Stimulated activated CD8-positive, alpha-beta memory T cell treated with anti-CD3 and anti-CD28 coated beads, Interleukin-4, amount 100 ng/mL, for 4 hours (primary cell): ENCODE measurements at places on chromosomes 5 and 9.

DNA sequence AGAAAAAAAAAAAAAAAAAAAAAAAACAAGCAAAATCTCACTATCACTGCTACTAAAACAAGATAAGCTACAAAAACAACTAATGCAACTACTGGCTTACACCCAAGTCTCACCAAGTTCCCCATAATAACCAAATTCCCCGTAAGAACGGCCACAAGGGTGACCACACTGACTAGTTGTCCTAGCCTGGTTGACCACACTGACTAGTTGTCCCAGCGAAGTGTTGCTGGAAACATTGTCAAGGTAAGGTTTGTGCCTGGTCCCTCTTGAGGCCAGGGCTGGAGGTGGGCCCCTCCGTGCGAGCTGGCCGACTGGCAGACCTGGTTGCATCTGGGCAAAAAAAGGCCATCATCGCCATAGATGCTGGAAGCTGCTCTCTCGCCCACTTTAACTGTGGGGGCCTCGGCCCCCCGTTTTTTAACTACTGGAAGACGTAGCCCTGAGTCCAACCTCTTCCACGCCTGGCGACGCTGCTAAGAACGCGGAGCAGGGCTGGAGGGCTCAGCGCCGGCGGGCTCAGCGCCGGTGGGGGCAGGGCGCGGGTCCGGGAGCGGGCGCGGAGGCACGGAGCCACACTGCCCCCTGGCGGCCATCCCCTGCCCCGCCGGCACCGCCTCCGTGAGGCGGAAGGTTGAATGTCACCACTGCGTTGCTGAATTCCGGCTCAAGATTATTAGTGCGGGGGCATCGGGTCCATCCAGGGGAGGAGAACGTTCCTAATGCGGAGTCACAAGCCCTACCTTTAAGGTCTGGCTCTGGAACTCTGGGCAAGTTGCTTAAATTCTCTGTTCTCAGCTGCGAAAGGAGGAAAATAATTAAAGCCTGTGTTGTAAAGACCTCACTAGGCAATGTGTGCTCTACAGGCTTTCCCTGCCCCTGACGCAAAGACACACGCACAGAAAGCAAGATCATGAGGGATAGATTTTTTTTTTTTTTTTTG is 84.0 kb downstream of the HSD17B3 start:
- peak; percentile 58 for DNase-seq

DNA sequence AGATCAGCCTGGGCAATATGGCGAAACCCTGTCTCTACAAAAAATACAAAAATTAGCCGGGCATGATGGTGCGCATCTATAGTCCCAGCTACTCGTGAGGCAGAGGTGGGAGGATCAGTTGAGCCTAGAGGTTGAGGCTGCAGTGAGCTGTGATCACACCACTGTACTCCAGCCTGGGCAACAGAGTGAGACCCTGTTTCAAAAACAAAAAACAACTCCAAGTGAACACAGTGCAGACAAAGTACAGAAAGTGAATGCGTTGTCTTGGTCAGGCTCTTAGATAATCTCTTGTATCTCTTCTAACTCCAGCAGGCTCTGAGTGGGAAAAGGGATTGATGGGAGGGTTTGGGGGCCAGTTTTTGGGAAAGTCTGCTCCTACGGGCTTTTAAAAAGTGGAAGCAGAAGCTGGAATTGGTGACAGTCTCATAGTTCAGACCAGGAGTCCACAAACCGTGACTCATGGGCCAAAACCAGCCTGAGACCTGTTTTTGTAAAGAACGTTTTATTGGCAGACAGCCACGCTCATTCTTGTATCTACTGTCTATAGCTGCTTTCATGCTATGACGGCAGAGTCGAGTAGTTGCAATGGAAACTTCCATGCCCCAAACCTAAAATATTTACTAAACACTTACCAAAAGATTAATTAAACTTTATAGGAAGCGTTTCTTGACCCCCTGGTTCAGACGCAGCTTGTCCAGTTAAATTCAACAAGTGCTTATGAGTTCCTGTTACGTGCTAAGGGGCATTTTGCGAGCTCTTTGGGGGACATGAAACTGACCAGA is 32.9 kb downstream of the NDST1 start:
- DNase-seq = no peak

- peak; percentile 2 for DNase-seq
Observed at GRCh38 chr9:6931913-6932312, 174.1 kb downstream of the KDM4C start.

- no peak for DNase-seq
Observed at GRCh38 chr5:16542236-16542635, 74.6 kb downstream of the RETREG1 start.

DNA sequence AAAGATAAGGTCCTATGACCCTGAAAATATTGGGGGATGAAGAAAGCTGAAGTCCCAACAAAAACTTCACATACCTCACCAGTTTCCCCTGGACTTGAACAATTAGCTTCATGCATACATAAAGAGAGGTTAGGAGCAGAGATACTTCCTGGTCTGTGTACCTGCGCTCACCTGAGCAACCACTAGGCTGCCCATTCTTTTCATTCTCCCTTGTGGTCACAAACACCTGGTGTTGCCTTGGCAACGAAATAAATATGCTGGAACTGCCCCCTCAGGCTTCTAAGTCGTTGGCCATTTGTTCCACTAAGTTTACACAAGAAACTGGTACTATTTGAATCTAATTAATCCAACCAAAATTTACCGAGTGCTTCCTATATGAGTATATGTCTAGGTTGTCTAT is 18.1 kb downstream of the OTP start:
- DNase-seq = no peak

GRCh38 chr9:14660721-14661120 is 32.5 kb downstream of the ZDHHC21 start:
- DNase-seq = no peak

DNA sequence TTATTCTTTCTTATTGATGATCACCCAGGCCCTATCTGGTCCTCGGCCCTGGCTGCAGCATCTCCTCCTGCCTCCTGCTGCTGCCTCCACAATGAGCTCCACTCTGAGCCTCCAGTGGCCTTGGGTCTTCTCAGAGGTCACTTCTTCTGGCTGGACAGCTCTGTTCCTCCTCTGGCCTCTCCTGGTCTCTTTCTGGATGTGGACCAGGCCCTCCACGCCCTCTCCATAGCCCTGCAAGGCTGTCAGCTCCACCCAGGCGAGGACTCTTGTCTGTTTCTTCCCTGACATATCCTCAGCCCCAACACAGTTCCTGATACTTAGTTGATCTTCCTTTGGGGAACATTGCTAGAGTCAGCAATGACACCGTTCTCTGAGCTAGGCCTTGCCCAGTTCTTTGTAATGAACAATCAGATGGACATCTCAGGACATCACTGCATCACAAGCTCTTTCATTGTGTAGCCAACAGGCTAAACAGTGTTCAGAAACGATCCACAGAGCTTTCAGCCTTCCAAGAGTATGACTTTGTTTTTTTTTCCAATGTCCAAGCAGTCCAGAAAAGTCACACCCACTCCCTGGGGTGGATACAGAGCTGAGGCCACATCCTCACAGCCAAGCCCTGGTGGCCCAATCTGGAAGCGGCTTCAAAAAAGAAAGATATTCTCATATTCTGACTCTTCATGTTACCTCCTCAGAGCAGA is 62.5 kb upstream of the DNAH5 start:
- no peak for DNase-seq

DNA sequence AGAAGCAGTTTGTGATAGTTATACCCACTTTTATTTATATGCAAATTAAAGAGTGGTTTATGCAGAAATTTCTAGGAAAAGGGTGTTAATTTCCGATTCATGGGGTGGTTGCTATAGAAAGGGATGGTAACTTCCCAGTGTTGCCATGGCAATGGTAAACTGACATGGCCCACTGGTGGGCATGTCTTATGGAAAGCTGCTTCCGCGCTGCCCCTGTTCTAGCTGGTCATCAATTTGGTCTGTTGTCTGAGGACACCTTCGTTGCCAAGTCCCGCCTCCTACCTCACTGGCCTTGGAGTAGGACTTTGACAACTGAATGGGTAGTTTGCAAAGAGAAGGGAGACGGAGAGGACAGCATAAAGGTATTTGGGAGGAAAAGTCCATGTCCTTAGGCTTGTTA is 74.0 kb upstream of the SMIM23 start:
- no peak for DNase-seq

DNA sequence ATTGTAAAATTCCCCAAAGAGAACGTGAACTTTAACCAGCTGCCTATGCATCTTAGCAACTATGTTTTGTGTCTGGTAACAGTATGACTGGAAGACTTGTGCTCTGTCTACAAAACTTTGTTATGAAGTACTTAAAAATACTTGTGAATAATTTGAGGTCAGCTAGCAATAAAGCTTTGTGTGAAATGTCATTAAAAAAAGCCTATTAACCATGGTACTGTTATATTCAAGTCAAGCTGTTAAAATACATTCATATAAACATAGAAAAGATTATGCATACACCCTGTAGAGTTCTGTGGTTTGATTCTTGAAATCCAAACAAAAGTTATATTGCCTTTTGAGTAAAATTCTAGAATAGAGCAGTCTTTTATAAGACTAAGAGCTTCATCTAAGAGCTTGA is 60.1 kb downstream of the VCAN start:
- no peak for DNase-seq

- no peak for DNase-seq
Observed at GRCh38 chr5:57033103-57033502, 81.2 kb upstream of the MIER3 start.

- DNase-seq = no peak
Observed at GRCh38 chr5:131481569-131481968, 153.5 kb downstream of the RAPGEF6 start.

GRCh38 chr9:115398996-115399395 is 281.0 kb upstream of the TNC start:
- no peak for DNase-seq

- no peak for DNase-seq
Observed at GRCh38 chr9:27799326-27799725, 226.0 kb upstream of the C9orf72 start.

GRCh38 chr5:135995976-135996375 is 32.8 kb upstream of the TGFBI start:
- DNase-seq = no peak

DNA sequence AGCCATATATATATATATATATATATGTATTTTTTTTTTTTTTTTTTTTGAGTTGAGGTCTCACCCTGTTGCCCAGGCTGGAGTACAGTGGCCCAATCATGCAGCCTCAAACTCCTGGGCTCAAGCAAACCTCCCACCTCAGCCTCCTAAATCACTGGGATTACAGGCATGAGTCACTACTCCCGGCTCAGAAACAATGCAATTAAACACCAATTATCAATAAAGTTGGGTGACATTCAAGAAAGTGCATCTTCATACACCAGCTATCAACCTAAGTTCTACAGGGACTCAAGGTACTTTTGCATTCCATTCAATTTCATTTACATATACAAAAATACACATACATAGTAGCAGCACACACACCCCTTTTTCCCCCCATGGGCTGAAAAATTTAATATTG is 7.6 kb downstream of the FAM13B start:
- no peak for DNase-seq

- no peak for DNase-seq
Observed at GRCh38 chr5:76790632-76791290, 28.1 kb upstream of the F2RL1 start.

GRCh38 chr5:39489263-39489662 is 64.5 kb upstream of the DAB2 start:
- DNase-seq = no peak

DNA sequence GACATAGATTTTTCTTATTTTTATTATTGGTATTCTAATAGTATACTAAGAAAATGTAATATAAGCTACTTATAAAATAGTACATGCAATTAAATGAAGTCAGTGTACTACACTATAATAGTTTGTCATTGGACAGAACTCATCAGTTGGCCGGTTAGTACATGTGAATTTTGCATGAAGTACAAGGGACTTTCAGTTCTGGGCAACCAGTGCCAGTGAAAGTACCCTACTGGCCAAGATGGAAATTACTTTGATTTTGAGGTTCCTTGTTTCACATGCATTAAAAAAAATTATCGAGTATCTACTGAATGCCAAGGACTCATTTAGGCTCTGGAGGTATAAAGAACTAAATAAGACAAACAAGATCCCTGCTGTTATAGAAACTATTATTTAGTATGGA is 213.4 kb upstream of the ELL2 start:
- no peak for DNase-seq

- no peak for DNase-seq
Observed at GRCh38 chr9:31377358-31377757, 1007.1 kb upstream of the ACO1 start.

DNA sequence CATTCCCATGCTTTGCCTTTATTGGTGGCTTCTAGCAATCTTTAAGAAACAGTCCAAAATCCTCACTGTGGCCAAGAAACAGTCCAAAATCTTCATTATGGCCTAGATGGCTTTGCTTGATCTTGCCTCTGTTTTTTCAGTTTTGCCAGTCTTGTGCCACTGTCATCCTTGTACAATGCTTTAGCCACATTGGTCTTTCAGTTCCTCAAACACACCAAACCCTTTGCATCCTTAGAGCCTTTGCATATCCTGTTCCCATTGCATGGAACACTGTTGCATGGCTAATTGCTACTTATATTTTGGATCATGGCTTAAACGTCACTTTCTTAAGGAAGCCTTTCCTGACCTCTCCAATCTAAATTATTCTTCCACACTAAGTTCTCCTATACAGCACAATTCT is 22.1 kb downstream of the MRRF start:
- no peak for DNase-seq

DNA sequence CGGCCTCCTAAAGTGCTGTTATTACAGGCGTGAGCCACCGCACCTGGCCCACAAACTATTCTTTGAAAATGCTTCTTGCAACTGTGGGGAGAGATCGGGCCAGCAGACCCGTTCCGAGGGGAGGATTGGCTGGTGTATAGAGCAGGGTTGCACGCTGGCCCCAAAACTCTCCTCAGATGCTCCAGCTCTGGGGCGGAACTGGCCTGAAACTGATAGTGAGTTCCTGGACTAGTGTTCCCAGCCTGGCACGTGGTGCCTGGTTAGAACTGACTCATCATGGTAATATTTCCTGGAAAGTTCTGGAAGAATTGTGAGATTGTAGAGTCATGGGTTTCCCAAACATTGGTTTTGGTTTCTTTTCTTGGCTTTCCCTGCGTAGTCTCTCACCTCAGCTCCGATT is 120.5 kb downstream of the FBXL7 start:
- DNase-seq = no peak

GRCh38 chr5:160213537-160213936 is 15.8 kb upstream of the FABP6 start:
- no peak for DNase-seq

DNA sequence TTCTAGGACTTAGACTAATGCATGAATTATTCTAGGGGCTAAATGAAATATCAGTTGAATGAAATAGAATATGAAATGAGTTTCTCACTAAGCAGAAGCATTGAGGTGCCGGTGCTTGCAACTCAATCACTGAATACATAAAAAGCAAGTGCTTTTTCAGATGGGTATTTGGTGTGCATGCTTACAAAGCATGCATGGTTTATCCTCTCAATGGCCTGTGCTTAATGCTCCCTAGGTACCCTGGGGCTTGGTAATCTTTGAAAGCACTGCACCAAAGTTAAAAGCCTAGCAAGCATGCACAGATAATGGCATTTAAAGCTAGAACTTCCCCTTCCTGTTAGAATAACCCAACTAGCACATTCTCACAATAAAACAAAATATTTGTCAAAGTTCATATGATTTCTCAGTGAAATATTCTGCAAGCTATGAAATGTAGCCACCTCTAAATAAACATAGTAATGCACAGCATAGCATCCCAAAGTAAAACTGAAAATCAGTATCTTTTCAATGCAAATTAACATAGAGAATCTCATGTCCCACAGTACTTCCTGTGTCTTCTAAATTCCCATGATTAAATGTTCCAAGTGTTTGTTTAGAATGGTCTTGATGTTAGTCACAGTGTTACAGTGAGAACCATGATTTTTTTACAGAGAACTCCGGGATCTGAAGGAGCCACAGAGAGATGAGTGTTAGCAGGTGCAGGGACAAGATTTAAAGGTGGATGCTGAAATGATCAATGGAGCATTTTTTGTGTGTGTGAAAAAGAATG is 143.4 kb upstream of the CDH6 start:
- DNase-seq = no peak

- DNase-seq = no peak
Observed at GRCh38 chr5:75507841-75508240, 3.6 kb downstream of the CERT1 start.
